ENCODE measurements at places on chromosomes 11 and 22.

GRCh38 chr11:122468965-122469364, 186.6 kb upstream of the UBASH3B start:
- no peak for DNase-seq

DNA sequence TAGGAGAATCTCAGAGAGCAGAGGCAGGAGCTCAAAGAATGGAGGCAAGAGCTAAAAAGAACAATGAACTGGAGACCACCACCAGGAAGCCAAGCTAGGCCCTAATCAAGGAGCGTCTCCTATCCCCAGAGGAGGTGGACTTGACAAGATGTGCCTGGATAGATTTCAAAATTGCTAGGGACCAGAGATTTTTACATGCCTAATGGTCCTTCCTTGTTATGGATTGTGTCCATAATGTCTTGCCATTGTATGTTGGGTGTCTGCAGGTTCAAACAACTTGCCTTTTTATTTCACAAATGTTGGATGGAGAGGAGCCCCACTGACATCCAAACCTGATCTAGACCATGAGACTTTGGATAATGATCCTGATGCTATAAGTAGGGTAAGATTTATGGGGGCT, 88.2 kb upstream of the TP53I11 start:
- no peak for DNase-seq

DNA sequence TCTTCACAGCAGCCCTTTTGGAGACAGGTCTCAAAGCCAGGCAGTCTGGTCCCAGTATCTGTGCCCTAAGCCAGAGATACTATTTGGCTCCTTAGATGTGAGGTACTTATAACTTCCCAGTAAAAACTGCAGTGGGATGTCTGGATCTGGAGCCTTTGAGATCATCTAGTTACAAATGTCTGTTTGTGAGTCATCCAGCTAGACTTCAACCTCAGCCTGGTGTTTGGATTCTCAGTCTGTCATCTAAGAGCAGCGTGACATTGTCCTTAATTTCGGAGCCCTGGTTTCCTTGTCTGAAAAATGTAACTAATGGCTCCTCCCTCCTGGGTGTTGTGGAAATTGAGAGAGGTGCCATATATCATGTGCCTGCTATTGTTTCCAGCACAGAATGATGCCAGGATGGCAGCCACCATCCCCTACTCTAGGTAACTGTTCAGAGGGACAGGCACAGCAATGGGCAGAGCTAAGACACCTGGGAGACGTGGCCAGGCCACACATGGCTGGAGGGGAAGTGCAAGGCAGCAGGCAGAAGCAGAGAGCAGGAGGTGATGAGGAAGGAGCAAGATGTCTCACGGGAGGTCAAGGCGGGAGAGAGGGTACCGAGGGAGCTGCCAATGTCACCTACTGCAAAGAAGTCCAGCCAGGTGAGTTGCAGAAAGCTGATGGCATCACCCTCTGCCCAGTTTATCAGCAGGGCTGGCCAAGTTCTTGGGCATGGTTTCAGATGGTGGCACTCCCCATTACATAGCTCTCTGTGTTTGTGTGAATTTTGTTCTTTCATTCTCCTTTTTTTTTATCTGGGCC, 20.6 kb upstream of the ST3GAL4 start:
- no peak for DNase-seq

DNA sequence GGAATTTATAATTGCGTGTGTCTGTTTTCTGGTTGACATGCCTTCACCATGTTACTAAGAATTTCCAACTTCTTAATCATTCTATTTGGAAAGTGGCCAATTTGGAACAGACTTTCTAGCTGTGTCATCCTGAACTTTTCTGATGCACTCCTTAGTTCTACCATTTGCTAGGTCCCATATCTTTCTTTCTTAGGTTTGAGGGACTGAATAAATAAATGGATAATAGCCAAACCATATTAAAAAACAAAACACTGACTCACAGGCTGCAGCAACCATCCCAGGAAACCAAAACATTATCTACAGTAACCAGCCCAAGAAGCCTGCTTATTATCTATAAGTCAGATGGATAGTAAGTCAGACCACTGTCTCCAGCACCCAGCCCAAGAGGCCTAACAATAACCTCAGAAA, 57.5 kb upstream of the PLET1 start:
- DNase-seq = no peak

DNA sequence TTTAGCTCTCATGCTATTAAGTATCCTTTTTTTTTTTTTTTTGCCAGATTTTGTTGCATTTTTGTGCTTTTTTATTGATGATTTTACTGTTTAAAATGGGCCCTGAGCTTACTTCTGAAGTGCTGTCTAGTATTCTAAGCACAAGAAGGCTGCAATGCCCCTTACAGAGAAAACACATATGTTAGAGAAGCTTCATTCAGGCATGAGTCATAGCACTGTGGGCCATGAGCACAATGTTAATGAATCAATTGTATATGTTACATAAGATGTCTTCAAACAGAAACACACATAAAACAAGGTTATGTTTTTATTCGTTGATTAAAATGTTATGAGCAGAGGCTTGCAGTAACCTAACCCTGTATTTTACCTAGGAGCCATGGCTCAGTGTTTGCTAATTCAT, 117.8 kb upstream of the C11orf87 start:
- no peak for DNase-seq

DNA sequence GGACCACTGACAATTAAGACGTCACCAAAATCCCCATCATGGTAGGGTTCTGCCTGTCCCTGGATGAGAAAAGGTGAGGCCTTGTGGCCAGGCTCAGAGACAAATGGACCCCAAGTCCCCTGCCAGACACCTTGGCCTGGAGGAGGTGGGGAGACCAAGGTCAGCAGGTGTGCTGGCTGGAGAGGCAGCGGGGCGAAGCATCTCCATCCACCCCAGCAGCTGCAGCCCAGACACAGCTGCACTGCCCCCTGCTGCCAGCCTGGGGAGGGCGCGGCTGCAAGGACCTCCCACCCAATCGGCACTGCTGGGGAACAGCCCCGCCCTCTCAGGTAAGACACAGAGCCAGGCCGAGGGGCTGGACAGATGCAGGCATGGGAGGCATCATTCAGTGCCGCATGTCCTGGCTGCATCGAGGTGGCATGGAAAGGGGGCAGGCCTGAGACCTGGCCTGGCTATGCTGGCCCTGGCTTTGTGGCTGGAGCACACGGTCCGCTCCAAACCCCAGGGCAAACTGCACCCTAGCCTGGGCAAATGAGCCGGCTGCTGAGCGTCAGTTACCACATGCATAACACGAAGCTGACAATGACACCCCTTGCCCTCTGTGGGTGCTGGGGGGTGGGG, 12.2 kb upstream of the MFNG start:
- DNase-seq = no peak

- no peak for DNase-seq
These were observed 62.6 kb downstream of the MPPED1 start for GRCh38 chr22:43474161-43475101.

- DNase-seq = no peak
These were observed 80.8 kb downstream of the ZC3H12C start for GRCh38 chr11:110173811-110174644.

- no peak for DNase-seq
These were observed at the start of gene OR51T1 for GRCh38 chr11:4881860-4882500. Gene OR51T1 (plus strand): TSS chr11:4881900. CDS start chr11:4881900, 0 bp downstream.
